ENCODE measurements at places on chromosomes 5 and 9.

DNA sequence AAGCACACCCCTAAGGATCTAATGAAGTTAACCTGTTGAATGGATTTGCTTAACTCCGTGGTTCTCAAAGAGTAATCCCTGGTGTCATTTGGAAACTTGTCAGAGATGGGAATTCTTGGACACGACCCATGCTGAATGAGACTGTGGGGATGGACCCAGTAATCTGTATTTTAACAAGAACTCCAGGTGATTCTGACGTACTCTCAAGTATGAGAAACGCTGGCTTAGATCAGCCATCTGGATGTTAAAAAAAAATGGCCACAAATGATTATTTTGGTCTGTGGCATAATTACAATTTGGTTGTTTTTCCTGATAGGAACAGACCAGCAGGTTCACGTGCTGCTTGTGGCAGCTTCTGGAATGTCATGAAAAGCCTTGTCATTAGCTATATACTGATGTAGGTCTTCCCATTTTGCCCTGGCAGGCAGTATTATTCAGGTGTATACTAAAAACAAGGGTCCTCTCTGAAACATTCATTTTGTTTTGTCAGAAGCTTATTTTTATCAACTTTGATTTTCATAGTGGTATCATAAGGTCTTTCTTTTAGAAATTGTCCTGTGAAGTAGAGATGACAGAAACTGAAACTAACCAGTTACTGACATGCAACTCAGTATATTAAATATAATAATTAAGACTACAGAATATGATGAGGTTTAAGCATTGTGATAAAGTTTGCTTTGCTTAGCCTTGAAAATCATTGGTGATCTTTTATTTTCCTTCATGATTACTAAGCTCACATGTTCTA lies 15.4 kb downstream of the CPEB4 start:
- no peak for DNase-seq

- no peak for DNase-seq
Measured at GRCh38 chr9:130973686-130974281, 34.7 kb upstream of the FIBCD1 start.

DNA sequence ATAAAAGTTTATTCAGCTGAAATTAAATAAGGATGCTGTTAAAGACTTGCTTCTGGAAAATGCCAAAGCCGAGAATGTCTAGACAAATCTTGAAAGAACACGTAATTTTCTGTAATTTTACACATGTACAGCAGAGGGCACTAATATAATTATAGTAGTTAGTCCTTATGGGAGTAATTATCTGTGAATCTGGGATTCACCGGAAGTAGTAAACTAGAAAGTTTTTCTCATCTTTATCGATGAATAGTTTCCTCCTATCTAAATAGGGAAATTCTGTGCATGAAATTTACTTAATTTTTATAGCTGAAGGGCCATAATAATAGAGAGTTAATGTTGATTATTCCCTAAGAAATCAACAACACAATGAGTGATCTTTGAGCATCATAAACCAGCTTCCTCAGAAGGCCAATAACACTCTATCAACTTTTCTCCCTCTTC lies 18.4 kb upstream of the CNTLN start:
- DNase-seq: no peak

DNA sequence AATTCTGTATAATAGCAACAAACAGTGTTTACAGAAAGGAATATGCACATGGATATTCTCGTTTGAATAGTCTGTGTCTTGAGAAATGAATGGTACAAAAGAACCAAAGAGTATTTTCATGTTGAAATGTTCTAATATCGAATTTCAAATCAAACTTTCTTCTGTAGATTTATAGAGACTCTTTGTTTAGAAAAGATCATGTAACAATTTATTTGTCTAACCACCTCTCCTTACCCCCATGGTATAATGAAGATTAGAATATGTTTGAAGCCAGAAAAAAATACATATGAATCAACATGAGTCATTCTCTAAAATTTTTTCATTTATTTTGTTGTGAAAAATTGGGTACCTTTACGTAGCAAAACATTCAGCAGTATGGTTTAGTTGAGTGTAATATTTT lies 285.6 kb downstream of the PRR16 start:
- no peak for DNase-seq

DNA sequence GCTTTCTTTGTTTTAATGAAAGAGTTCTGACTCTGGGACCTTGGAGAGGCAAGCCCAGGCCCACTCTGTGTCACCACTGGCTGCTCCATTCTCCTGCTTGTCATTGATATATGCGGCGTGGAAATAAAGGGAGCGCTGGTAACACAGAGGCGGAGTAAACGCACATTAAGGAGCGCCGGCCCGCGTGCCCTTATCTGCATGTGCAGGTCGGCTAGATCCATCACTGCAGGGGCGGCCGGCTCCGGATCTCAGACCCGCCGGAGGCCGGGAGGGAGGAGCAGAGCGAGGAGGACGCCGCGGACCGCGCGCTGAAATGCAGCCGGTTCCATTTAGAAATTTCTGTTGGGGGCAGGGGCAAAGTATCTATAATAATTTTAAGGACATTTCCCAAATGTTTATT lies 70.8 kb downstream of the MRPL36 start:
- DNase-seq: no peak

DNA sequence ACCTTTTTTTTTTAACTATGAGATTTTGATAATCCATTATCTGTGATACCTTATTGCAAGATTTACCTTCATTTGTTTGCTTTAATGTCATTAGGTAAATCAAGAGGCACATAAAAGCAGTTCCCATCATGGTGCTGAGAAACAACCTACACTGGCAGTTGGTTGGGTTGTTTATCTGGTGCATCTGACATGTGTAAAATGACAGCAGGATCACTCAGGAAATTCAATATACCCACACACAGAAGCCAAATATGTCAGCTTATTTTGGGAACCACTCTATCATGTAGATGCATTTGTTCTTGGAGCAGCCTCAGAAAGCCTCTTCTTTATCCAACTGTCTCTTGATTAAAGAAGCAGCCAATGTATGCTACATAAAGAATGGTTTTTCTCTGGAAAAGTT lies 7.8 kb upstream of the CCDC192 start:
- no peak for DNase-seq

DNA sequence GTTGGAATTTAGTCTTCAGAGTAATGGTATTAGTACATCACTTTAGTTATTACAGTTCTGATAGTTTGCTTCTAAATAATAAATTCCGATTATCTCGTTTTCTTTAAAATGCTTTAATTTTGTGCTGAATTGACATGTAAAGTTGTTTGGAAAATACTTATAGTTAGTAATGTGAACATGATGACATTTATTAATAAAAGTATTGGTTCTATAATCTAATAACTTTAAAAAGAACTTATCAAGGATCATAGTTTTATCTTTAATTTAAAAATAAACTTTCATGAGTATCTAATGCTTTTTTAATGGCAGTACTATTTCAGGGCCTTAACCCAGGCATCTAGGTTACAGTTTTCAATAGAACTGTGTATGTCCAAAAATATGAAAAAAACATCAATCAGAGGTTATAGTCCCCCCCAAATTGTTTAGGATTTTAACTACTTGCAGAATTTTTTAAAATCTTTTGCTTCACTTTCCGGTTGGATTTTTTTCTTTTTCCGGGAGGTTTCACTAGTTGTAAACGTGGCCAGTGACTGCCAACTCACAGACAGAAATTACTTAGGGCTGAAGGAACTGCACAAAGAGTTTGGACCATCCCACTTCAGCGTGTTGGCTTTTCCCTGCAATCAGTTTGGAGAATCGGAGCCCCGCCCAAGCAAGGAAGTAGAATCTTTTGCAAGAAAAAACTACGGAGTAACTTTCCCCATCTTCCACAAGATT lies 680 bp downstream of the GPX8 start:
- peak; percentile 63 for DNase-seq

All from left colon (tissue), 2 donors.